ENCODE measurements at places on chromosomes 4 and X.

- DNase-seq: no peak
These were observed 64.3 kb downstream of the GPC3 start for GRCh38 chrX:133921086-133921485.

GRCh38 chrX:133541021-133541420, 125.7 kb upstream of the GPC4 start:
- no peak for DNase-seq

DNA sequence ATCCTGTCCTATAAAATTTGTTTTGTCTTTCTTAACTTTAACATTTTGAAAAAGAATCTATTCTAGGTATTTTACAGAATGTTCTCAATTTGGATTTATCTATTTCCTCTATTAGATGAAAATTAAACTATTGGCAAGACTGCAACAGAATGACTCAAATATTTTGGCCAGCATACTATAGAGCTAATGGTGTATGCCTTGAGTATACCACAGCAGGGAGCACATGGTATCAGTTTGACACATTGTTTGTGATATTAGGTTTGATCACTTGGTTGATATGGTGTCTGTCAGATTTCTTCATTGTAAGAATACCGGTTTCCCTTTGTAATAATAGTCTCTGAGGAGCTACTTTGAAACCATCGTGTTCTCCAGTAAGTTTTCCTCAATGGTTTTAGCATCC, 87.8 kb upstream of the NPNT start:
- DNase-seq: no peak

DNA sequence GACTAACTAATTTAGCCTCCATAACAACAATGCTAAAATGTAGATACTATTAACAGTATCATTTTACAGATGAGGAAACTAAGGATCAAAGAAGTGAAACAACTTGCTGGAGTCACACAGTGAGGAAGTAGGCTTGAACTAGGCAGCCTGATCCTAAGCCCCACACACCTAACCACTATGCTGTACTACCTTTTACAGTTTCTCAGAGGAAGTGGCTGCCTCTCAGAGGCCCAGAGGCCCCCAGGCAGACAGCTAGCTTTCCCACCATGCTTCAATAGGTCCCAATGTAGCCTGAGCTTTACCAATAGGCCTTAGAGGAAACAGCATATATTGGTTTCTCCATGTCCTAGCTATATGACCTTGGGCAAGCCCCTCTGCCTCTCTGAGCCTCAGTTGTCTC, 69.4 kb upstream of the PJA1 start:
- DNase-seq: no peak

- DNase-seq: no peak
These were observed 117.1 kb upstream of the BMP3 start for GRCh38 chr4:80913381-80913780.

- DNase-seq: no peak
These were observed 95.3 kb upstream of the MCF2 start for GRCh38 chrX:139803224-139803623.

GRCh38 chr4:86521373-86521969, 72.6 kb upstream of the PTPN13 start:
- DNase-seq: no peak

GRCh38 chr4:132642016-132642817, 506.9 kb upstream of the PCDH10 start:
- DNase-seq: peak; percentile 37

GRCh38 chrX:107710617-107711391, 64.8 kb downstream of the TSC22D3 start:
- peak; percentile 90 for DNase-seq

GRCh38 chrX:19747652-19748610, 139.5 kb downstream of the SH3KBP1 start:
- no peak for DNase-seq

DNA sequence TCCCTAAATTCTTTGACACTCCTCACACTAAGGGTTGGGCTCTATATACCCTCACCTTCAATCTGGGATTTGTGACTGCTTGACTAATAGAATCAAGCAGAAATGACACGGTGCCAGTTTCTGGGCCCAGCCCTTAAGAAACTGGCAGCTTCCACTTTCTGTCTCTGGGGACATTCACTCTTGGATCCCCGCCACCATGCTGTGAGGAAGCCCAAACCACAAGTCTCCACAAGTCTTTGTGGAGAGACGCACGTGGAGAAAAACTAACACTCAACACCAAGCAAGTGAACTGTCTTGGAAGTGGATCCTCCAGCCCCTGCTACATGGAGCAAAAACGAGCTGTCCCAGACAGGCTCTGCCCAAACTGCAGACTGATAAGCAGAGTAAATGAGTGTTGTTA, 1.1 kb upstream of the EDNRA start:
- DNase-seq: no peak

- no peak for DNase-seq
These were observed 1411.1 kb upstream of the PCDH7 start for GRCh38 chr4:29309050-29309449.

GRCh38 chrX:150197388-150197787, 165.7 kb upstream of the MAMLD1 start:
- DNase-seq: no peak

GRCh38 chr4:152399246-152399645, 136.6 kb downstream of the FBXW7 start:
- peak; percentile 25 for DNase-seq

GRCh38 chr4:11691236-11691635, 262.5 kb upstream of the HS3ST1 start:
- DNase-seq: no peak

GRCh38 chrX:49627086-49627777, 28.4 kb downstream of the GAGE1 start:
- peak; percentile 38 for DNase-seq

- DNase-seq: no peak
These were observed 83.1 kb upstream of the GYPA start for GRCh38 chr4:144223661-144224060.

GRCh38 chr4:39045827-39046221, 13.6 kb upstream of the TMEM156 start:
- DNase-seq: peak; percentile 14

GRCh38 chr4:81881855-81882621, 410.3 kb upstream of the RASGEF1B start:
- DNase-seq: no peak

DNA sequence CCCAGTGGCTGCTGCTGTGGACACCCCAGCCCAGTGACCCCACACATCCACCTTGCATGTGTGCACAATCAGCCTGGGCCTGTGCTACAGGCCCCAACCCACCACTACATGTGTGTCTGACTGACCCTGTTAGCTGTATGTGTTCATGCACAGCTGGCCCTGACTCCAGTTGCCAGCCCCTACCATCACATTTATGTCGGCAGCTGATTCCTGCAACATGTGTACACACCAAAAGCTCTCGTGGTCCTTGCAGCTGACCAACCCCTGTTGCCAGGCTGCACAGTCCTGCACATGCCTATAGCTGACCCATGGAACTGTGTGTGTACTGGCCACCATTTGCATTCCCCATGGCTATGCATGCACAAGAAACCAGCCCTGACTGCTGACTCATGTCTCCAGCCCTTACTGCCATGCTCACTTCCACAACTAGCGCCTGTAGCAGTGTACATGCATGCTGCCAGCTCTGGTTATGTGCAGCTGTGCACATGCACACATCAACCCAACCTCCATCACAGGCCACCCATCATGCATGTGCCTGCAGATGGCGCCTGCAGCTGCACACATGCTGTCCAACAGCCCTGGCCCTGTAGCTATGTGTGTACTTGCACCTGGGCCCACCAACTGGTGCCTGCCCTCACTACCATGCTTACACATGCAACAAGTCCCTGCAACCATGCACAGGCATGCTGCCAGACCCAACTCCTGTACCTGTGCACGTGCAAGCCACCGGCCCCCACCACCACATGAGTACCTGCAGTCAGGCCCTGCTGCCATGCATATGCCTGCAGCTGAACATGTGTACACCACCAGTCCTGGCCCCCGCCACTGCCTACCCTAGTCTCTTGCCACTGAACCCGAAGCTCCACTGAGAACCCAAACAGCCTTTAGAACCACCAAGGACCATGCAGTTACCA, 28.1 kb downstream of the SMIM10L2A start:
- DNase-seq: no peak

DNA sequence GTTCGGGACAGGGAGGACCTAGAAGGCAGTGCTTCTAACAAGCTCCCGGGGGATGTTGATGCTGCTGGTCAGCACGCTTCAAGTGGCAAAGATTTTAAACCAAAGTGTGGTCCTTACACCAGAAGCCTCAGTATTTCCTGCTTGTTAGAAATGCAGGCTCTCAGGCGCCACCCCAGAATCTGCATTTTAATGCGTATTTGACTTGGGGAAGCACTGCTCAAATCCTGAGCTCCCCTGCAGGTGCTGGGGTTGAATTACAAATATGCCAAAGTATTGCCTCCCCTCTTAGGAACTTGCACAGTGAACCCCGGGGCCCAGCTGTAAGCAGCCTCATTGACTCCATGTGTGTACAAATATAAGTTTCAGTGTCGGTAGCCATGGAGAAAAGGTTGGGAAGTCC, 70.8 kb upstream of the RAI2 start:
- DNase-seq: no peak

DNA sequence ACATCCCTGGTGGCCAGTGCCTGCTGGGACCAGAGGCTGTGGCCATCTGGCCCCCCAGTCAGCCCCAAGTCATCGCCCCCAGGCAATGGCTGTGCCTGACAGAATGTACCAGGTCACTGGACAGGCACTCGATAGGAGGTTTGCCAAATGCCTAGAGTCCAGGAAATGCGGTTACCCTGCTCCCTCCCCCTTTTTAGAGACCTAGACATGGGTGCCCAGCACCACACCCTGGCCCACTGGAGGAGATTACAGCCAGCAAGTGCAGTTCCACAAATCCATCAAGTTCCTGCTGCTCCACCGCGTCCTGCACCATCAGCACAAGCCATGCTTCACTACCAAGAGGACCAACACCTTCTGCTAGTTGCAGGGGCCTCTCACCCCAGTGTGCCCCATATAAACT, 16.2 kb upstream of the ZFX start:
- no peak for DNase-seq

GRCh38 chr4:155757745-155758265, 1.0 kb upstream of the GUCY1B1 start:
- DNase-seq: no peak
